NCI-H1930 (cell line): ENCODE measurements at places on chromosomes 7 and 10.
A peak's percentile ranks its signal among the peaks of the same experiment; 100 is the strongest.

DNA sequence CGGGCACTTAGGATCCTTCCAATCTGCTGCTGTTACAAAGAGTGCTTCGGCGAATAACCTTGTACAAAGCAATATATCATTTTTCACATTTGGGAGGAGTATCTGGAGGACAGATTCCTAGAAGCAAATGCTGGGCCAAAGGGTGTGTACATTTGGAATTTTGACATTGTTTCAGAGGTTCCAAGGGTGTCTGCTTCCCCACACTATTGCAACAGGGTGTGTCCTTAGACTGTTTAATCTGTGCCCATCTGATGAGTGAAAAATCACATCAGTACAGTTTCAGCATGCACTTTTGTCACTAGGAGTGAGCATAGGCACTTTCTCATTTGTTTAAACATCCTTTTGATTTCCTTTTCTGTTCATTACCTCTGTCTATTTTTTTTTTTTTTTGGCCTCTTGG lies 8.6 kb upstream of the ELFN1 start:
- no peak for DNase-seq

DNA sequence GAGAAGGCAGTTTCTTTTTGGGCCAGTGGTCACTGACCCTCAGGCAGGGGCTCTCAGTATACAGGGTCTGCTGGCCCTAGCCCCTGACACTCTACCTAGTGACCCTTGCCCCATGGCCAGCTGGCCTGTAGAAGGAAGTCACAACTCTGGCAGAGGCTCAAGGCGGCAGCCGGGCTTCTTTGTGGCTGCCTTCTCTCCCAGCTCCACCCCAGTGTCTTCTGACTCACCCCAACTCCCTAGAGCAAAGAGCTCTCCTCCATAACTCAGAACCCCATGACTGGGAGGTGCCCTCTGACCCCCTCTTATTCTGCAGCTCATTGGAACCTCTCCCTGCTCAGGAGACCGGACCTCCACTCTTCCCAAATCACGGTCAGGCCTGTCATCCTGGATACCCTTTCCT lies 358.2 kb downstream of the FGFR2 start:
- no peak for DNase-seq

- no peak for DNase-seq
These were observed 925.4 kb upstream of the ZNF722 start for GRCh38 chr7:63073286-63073685.

- no peak for DNase-seq
These were observed 24.6 kb downstream of the PRSS2 start for GRCh38 chr7:142795339-142795863.

GRCh38 chr7:7810380-7810779 lies 92.0 kb upstream of the RPA3 start:
- DNase-seq = no peak

DNA sequence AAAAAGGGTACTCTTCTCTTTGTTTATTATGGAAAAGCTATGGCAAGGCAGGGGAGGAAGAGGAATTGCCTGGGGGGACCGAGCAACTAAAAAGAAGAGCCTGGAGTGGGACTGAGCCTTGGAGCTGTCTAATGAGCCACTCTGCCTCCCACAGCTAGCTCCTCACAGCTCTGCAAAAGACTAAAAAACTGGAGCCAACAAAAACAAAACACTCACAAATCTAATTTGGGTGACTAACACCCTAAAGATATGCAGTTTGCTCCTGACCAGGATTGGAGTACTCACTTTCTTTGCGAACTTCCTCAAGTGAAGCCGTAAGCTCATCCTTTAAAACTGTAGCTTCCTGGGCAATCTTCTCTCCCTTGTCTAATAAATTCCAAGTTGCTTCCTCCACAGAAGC lies 89.4 kb downstream of the CTNNA3 start:
- no peak for DNase-seq

- DNase-seq = no peak
These were observed 2.7 kb downstream of the SND1 start for GRCh38 chr7:127654404-127655394.

DNA sequence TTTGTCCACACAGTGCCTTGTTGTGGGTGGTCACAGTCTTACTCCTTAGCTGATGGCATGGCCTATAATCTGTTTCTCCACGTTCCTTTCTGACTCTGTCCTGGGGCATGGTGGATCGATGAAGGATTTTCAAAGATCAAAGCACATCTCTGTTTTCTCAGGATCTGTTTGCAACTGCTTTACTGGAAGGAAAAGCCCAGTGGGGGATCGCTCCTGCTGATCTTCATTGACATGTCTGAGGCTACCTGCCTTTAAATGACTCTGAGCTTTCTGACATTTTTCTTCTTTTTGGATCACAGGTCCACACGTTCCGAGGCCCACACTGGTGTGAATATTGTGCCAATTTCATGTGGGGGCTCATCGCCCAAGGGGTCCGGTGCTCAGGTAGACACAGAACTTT lies 68.0 kb upstream of the PRR15 start:
- DNase-seq = no peak

GRCh38 chr7:13829914-13830900 lies 159.3 kb downstream of the ETV1 start:
- DNase-seq = no peak

DNA sequence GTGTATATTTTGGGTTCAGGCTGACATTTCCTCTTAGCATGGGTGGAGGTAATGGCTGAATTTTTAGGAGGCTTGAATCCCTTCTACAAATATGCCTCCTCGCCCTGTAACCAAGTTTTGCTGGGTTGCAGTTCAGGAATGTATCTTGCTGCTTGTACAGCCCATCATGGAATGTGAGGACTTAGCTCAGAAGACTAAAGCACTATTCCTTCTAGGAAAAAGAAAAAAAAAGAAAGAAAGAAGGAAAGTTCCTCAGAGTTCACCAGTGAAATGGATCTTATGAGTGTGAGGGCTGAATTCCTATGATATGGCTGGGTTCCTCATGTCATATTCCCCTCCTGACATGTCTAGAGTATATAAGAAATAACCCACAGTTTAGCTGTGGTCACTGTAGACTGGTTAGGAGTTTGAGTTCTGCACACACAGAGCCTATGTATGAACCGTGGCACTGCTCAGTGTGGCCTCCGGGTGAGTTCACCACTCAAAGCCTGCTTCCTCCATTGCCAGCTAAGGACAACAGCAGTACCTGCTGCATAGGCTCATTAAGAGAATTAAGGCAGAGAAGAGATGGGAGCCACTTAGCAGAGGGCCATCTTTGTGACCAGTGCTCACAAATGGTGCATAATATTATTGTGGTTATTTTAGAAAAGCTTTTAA lies 114.0 kb downstream of the TACC2 start:
- DNase-seq = no peak

- DNase-seq = no peak
These were observed 21.6 kb downstream of the KCNH2 start for GRCh38 chr7:150956395-150957132.

- DNase-seq = no peak
These were observed 27.9 kb upstream of the CHCHD3 start for GRCh38 chr7:133109816-133110215.

GRCh38 chr7:29170781-29171180 lies 23.8 kb upstream of the CHN2 start:
- no peak for DNase-seq

- DNase-seq = no peak
These were observed 78.0 kb downstream of the SAMD9 start for GRCh38 chr7:93039786-93040185.

GRCh38 chr10:99853655-99854054 lies 71.2 kb downstream of the ABCC2 start:
- DNase-seq = no peak

DNA sequence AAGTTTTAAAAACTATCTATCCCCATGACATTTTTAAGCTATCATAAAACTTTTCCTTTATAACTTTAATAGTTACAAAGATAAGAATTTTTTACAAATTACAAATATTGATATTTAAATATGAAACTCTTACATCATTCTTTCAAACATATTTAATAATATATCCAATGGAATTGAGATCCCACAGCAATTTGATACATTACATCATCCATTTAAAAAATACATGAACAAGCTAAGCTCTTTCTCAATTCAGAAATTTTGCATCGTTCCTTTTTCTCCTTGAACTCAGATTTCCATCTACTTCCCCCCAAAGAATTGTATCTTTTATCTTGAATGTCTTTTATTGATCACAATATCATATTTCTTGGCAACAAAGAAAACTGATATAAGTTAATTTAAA lies 118.4 kb upstream of the GLCCI1 start:
- no peak for DNase-seq

DNA sequence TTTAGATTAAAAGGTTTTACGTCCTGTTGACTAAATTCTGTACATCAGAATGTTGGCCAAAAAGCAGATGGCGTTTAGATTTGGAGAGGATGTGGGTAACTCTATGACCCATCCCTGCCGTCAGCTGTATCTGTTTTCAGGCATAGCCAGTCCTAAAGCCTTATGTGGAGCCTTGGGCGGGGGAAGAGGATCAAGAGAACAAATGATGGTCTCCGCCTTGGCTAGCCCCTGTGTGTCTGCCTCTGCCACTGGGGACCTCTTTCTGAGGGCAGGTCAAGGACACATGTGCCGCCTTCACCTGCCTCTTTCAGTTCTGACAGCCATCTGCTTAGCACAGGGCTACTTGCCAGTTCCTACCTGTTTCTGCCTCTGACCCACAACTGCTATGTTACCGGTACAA lies 24.1 kb downstream of the PDSS1 start:
- no peak for DNase-seq

DNA sequence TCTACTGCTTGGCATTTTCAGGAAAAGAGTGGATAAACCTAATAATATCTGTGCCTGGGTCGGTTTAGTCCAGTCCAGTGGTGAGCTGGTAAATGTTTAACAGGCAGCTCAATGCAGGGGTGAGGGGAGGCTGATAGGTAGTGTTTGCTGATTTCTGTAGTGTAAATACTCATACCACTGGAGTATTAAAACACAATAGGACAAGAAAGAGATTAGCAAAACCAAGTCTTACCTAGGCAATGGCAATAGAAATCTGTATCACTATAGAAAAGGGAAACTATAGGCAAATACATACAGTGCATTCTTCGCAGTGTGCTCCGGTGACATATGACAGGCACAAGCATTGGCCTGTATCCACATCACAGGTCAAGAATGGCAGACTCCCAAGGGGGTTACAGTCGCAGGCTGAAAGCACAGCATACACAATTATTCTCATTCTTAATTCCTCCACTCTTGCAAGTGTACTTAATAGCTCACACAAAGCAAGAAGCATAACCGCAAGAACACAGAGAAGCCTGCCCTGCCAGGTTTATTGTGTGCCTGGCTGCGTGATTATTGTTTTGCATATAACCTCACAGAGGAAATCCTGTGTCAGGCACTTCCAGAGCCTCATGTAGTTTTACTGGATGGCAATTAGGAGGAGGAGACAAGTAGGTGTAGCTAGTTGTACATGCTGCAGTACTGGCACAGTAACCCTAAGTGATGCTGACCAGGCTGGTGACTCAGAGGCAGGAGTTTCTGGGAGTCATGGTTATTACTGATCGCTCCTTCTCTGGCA lies 35.0 kb downstream of the LAMB4 start:
- DNase-seq = peak; percentile 11

- no peak for DNase-seq
These were observed 480.8 kb downstream of the RPS24 start for GRCh38 chr10:78514459-78514858.

GRCh38 chr10:133335246-133336117 lies 1.2 kb downstream of the CALY start:
- DNase-seq = no peak

- DNase-seq = no peak
These were observed 43.9 kb upstream of the SRGN start for GRCh38 chr10:69043931-69044531.

DNA sequence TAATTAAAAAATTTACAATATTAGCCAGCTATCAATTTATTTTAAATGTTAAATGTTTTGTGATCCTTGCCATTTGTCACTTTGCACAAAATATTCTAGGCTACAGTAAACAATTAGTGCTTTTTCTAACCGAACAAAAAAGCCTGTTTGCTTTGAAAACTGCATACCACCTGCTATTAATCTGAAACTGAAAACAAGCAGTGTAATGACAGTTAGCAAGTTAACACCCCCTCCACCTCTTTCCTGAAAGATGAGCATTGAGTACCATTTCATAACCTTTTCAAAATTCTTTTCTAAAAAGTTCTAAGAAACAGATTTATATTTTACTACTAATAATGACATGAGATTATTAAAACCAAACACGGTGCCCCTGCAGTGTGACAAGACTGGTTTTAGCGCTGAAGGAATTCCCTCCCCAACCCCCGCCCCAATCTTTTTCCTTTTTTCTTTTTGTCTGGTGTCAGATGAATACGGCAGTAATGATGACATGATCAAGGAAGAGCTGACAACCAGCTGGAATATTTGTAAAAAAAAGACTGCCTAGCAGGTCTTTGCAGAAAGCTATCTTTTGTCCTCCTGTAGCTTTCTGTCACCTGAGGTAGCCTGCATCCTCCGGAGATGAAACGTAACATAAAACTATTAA lies 175.6 kb downstream of the CHCHD3 start:
- no peak for DNase-seq

DNA sequence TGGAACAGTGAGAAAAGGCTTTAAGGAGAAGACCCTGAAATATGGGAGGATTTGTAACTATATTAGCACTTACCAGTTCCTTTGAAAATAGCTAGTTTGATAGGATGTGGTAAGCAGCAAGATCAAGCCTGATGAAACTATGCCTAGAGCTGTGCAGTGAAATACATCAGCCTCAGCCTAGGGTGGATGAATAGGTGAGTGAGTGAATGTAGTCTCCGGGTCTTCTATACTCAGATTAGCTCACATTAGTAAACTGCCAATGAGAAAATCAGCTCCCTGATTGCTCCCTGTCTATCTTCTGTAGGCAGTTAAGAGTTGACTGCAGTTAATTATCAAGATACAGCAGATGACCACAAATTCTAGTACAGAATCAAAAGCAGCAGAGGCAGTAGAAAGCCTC lies 89.6 kb downstream of the ELAPOR2 start:
- no peak for DNase-seq

- no peak for DNase-seq
These were observed 188.7 kb downstream of the ADARB2 start for GRCh38 chr10:1548596-1548995.

DNA sequence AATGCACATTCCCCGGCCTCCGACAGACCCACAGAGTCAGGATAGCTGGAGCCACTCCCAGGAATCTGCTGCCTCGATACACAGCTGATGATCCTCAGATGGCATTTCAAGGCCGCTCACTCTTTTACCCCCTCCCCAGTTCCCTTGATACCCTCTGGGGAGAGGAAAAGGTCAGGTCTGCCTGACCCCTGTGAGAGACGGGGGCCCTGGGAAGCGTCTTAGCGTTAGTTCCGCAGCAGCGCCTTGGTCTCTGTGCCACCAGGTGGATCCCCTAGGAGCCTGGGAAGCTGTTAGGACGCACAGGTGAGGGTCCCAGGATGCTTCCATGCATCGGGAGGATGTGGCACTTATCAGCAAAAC lies 420.5 kb upstream of the FOXK1 start:
- DNase-seq = no peak

- DNase-seq = no peak
These were observed 826.7 kb downstream of the TYW1 start for GRCh38 chr7:67823345-67823744.

- DNase-seq = no peak
These were observed 515.6 kb downstream of the CALN1 start for GRCh38 chr7:71896535-71896934.

DNA sequence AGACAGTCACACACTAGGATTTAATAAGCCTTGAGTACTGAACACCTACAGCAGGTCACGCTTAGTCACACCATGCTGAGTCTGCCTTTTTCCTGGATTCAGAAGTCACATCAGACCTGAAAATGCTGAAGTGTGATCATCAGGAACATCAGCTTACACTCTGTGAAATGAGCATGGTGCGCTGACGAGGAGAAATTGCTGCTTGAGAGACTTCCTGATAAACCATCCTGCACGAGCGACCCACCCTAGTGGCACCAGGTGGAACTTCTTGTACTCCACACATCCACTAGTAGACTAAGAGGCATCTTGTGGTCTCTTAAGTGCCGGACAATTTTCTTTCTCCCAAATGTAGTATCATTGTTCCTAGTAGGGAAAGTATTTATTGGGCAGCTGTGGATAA lies 51.8 kb upstream of the MRLN start:
- DNase-seq = peak; percentile 2
